Stomach (tissue), 19 donors: ENCODE measurements at places on chromosomes 4 and X.
A peak's percentile ranks its signal among the peaks of the same experiment; 100 is the strongest.

DNA sequence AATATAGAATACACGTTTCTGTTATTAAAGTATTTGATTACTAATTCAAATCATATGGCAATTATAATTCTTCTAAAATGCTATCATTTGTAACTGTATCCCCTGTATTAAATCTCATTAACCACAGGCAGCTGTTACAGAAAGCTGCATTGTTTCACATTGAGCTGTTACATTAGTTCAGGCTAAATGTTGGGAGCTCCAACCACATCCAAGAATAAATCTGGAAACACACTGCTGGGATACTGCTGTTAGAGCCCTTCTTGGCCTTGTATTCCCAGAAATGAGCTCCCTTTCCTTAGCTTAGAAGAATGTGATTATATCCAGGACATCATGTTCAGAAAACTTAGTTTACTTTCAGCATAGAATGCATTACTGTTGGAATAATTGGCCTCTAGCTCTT is 48.2 kb downstream of the GUCY1B1 start:
- no peaks in the 10 kb centered on the region for H3K27me3 ChIP-seq
- no peak overlapping the region for H3K4me3 ChIP-seq
- no peak overlapping the region for H3K27ac ChIP-seq
- peaks cover 3% of the 10 kb centered on the region for H3K4me1 ChIP-seq

GRCh38 chr4:129176864-129177263 is 80.9 kb downstream of the C4orf33 start:
- no peaks in the 10 kb centered on the region for H3K4me1 ChIP-seq
- no peaks in the 10 kb centered on the region for H3K27me3 ChIP-seq
- DNase-seq: no peak
- no peak overlapping the region for H3K27ac ChIP-seq

DNA sequence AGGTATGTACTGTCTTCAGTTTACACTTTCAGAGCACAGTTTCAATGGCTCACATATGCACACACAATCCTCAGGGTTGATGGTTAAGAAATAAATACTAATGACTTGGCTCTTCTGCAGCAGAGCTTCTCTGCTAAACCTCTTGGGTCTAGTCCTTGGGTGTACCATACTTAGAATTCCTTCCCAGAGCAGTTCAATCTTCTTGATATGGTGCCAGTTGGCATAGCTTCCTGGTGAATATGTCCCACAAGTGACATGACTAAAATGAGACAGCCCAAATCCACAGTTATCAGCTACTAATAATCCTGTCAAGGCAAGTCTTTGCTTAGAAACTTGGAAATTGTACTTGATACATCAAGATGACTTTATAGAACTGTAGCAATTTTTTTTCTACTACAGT is 654.4 kb downstream of the IQCM start:
- no peak overlapping the region for H3K4me3 ChIP-seq
- no peaks in the 10 kb centered on the region for H3K4me1 ChIP-seq
- peak; percentile 10 for DNase-seq

GRCh38 chrX:43500996-43501694 is 155.0 kb upstream of the MAOA start:
- H3K36me3 ChIP-seq: no peaks in the 10 kb centered on the region
- DNase-seq: no peak
- H3K4me1 ChIP-seq: no peaks in the 10 kb centered on the region
- no peak overlapping the region for H3K27ac ChIP-seq
- H3K27me3 ChIP-seq: no peaks in the 10 kb centered on the region
- no peak overlapping the region for H3K4me3 ChIP-seq
